Right atrium auricular region (tissue), 2 donors: ENCODE measurements at places on chromosomes 6 and 20.

- H3K36me3 ChIP-seq, result no peaks in the 10 kb centered on the region
- H3K4me1 ChIP-seq, result no peaks in the 10 kb centered on the region
- H3K27me3 ChIP-seq, result no peaks in the 10 kb centered on the region
- H3K27ac ChIP-seq, result peak overlapping the region; percentile 97
These were observed 1.4 kb downstream of the PHF20 start for GRCh38 chr20:35773154-35773751.

DNA sequence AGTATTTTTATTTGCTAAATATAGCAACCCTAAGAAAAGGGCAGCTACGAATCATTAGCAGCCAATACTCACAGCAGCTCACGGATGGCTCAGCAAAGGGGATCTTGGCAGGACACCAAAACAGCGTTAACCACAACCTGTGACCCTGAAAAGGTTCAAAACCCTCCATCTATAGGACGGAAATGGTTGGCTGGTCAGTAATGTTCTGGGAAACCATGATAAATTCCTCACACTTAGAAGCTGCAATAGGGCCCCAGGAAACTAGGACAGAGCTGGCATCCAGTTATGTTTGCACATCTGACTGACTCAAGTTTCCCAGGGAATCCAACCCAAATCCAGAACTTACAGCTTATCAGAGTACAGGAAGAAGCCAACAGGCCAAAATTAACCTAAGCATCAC, 30.9 kb upstream of the PTPRT start:
- no peak for DNase-seq
- no peak overlapping the region for H3K27ac ChIP-seq
- H3K4me1 ChIP-seq, result no peaks in the 10 kb centered on the region
- H3K27me3 ChIP-seq, result no peaks in the 10 kb centered on the region

DNA sequence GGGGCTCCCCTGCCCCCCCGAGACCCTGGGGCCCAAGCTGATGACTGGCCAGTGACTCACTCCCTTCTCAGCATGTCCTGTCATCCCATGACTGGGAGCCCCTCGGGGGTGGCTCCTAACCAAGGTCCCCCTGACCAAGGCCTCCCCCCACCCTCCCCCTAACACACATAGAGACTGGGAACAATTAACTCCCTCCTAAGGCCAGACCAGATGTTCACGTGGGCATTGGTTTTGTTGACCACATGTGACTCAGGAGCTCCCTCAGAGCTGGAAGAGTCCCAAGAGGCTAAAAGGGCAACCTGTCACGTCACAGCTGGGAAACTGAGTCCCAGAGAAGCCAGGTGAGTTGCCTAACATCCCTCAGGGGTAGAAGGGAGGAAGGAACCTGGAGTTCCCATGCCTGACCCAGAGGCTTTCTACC, 10.6 kb upstream of the CCN5 start:
- H3K4me3 ChIP-seq, result no peak overlapping the region
- H3K27ac ChIP-seq, result peak overlapping the region; percentile 83
- no peaks in the 10 kb centered on the region for H3K27me3 ChIP-seq
- DNase-seq, result no peak
- no peaks in the 10 kb centered on the region for H3K36me3 ChIP-seq
- no peaks in the 10 kb centered on the region for H3K4me1 ChIP-seq

GRCh38 chr6:113763876-113764275, 93.3 kb upstream of the MARCKS start:
- H3K36me3 ChIP-seq, result no peaks in the 10 kb centered on the region
- no peaks in the 10 kb centered on the region for H3K4me1 ChIP-seq
- H3K27ac ChIP-seq, result no peak overlapping the region
- no peaks in the 10 kb centered on the region for H3K27me3 ChIP-seq
- H3K4me3 ChIP-seq, result no peak overlapping the region

DNA sequence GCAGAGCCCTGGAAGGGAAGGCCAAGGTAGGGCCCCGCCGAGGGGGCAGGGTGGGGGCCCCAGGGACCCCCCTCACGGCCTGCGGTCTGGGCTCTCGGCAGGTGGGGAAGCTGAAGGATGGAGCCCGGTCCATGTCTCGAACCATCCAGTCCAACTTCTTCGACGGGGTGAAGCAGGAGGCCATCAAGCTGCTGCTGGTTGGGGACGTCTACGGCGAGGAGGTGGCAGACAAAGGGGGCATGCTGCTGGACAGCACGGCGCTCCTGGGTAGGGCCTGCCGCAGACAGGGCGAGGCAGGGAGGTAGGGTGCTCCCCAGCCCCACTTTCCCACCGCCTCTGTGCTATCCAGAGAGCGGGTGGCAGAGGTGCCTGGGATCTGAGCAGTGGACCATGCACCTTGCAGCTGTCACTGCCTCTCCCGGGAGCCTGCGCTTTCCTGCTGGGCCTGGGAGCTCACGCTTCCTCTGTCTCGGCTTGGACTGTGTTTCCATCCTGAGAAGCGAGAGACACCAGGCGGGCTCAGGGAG, 83.1 kb downstream of the SYNJ2 start:
- no peak for DNase-seq
- H3K4me1 ChIP-seq, result no peaks in the 10 kb centered on the region
- no peaks in the 10 kb centered on the region for H3K27me3 ChIP-seq
- H3K27ac ChIP-seq, result no peak overlapping the region
- no peak overlapping the region for H3K4me3 ChIP-seq

GRCh38 chr6:26270486-26270861, 94.5 kb upstream of the BTN3A2 start:
- DNase-seq, result no peak
- no peak overlapping the region for H3K4me3 ChIP-seq
- no peaks in the 10 kb centered on the region for H3K27me3 ChIP-seq
- no peaks in the 10 kb centered on the region for H3K36me3 ChIP-seq
- H3K27ac ChIP-seq, result no peak overlapping the region

GRCh38 chr6:11208267-11208666, 24.2 kb downstream of the NEDD9 start:
- peaks cover 77% of the 10 kb centered on the region for H3K4me1 ChIP-seq
- no peak for DNase-seq
- H3K27me3 ChIP-seq, result no peaks in the 10 kb centered on the region
- H3K27ac ChIP-seq, result peak overlapping the region; percentile 26

DNA sequence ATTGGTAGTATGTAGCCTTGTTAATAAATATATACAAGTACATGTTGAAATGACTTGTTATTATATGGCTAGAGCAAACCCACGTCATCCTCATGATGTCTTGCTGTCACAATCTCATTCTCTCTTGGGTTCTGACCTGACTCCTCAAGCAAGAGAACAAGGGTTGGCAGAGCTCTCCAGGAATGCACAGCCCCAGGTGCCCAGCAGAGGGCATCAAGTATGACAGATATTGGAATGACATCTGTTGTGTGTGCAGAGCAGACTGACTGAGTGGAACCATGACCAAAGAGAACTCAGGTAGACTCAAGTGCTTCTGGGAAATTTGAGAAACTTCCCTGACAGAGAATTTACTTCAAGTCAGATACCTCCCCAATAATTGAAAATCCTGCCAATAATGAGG, 90.6 kb downstream of the PAX1 start:
- no peaks in the 10 kb centered on the region for H3K27me3 ChIP-seq
- DNase-seq, result no peak
- H3K4me3 ChIP-seq, result no peak overlapping the region
- H3K36me3 ChIP-seq, result no peaks in the 10 kb centered on the region
- H3K4me1 ChIP-seq, result no peaks in the 10 kb centered on the region
- no peak overlapping the region for H3K27ac ChIP-seq

DNA sequence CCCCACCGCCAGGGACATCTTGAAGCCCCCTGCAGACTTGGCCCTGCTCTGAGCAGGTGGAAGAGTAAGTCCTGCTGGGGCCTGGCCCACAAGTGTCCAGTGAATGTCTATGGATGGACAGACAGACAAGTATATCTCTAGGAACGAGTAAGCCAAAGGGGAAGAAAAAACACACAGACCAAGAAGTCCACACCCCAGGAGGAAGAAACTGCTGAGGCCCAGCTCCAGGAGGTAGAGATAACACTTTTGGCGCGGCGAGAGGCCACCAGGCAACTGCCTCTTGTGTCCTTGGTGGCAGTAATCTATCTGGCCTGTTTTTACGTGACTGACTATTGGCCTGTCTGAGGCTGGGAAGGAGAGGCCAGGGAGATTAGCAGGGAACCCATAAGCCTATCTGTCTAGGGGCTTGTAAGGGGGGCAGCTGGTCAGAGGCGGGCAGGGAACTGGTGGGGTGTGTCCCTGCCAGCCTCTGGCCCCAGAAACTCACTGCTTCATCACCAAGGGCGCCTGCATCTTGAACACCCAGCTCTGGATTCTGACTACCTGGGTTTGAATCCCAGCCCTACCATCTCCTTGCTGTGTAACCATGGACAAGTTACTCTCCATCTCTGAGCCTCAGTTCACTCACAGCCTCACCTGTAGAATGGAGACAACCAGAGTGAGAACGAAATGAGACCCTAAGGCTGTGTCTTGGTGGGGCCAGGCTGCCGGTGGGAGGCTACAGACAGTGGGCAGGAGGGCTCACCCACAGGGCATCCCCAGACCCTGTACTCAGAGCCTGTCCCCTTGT, 31.3 kb downstream of the C20orf203 start:
- H3K27ac ChIP-seq, result no peak overlapping the region
- H3K4me3 ChIP-seq, result no peak overlapping the region
- no peaks in the 10 kb centered on the region for H3K36me3 ChIP-seq
- no peaks in the 10 kb centered on the region for H3K27me3 ChIP-seq
